ENCODE measurements at places on chromosomes 6 and 20.

DNA sequence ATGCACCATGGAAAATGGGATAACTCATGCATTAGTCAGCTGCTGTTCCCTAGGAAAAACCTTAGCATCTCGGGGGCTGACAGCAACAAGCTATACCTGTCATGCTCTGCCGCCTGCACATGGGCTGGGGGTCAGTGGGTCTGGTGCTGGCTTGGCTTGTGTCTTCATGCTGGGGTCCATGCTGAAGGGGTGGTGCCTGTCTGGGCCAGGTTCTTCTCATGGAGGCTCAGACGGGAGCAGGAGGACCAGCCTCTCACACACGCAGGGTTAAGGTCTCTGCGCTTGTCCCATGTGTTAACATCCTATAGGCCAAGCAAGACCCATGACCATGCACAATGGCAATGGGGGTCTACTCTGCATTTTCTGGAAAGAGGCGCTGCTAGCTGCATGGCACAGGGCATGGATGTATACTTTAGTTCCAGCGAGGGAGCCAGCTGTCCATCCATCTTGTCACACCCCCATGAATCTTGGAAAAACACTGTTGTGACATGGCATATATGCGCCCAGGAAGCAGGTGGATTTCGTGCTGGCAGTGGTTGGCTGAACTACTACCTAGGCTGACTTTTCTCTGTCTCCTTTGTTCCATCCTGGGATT, 24.6 kb upstream of the CST3 start:
- DNase-seq: no peak

GRCh38 chr6:114158411-114158810, 184.4 kb downstream of the HS3ST5 start:
- DNase-seq: no peak

DNA sequence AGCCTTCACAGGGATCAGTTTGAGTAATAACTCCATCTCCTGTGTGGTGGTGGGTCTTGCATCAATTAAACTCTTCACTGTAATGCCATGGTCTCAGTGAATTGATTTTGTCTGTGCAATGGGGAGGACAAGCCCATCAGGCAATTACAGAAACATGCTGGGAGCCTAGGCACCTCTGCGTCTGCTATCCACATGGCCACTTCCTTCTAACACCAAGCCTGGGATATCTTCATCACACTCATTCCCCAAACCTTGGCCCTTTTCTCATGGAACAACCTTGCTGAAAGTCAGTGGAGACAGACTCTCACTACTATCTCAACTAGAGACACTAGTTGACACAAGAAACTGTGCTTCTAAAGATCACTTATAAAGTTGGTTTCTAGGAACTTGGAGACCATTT, 210.1 kb upstream of the SHLD1 start:
- no peak for DNase-seq

GRCh38 chr20:20452254-20452676, 84.4 kb downstream of the INSM1 start:
- DNase-seq: peak; percentile 8

GRCh38 chr6:32529697-32530430, at the start of gene HLA-DRB5:
HLA-DRB5 (minus strand) TSS chr6:32530287; CDS start chr6:32530224, 63 bp downstream.
- no peak for DNase-seq

DNA sequence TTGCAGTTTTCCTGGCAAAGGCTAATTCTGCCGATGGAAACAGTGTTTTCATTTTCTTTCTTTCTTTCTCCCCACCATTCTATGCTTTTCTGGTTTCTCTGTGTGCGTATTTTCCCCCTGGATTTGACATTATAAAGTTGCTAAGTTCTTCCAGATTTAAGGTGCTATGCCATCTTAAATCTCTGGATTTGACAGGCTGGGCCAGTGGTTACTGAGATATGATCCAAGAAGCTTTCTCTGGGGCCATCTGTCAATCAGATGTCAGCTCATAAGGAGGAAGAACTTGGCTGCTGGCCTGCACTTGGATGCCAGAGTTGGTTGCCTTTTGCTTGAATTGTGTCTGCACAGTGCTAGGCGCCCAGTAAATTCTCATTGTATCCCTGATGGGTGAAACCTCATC, 39.7 kb downstream of the SLC2A10 start:
- no peak for DNase-seq

DNA sequence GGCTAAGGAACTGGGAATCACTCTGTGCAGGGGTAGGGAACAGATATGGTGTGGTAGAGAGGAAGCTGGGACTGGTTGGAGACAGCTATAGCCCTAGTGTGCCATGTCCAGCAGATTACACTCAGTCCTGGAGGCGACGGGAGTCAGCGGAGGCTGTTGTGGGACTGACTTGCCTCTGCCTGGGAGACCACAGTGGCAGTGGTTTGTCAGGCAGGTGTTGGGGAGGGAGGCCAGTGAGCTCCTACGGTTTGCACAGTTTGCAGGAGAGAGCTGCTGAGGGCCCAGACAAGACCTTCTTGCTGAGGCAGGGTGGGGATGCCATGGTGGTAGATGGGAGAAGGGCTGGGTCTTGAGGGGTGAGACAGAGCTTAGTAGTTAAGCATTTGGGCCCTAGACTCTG, 4.9 kb downstream of the PLCG1 start:
- DNase-seq: no peak

GRCh38 chr6:80438772-80439171, 332.3 kb downstream of the BCKDHB start:
- DNase-seq: no peak

DNA sequence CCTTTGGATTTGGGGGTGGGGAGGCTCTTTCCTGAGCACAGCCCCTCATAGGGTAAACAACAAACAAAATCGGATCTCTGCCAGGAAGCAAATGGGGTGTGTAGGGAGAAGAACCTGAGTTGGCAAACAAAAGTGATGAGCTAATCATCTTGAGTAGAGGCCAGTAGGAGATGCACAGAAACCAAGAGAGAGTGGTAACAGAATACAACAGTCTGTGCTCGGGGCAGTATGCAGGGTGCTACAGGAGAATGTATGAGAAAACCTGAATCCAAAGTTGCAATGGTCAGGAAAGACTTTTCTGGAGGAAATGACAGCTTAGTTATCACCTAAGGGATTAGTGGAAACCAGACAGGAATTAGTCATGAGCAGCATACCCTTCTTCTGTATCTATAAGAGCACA, 177.8 kb downstream of the CDKAL1 start:
- DNase-seq: no peak

- peak; percentile 1 for DNase-seq
Measured at GRCh38 chr6:135675862-135676261, 175.6 kb upstream of the PDE7B start.

DNA sequence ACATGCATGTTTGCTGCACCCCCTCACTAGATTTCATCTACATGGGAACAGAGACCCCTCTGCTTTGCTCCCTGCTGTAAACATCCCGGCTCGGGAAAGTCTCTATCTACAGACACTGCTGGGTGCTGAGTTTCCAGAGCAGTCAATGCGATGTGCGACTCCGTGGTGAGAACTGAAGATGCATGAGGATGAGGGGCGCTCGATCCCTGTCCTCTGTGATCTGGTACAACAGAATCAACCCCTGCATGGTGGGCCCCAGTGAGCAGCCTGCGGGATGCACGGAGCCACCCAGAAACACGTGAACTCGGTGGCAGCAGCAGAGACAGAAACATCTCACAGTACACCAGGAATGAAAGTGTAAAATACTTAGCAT, 83.1 kb downstream of the THBS2 start:
- no peak for DNase-seq

GRCh38 chr20:38212806-38213606, 47.5 kb downstream of the KIAA1755 start:
- DNase-seq: no peak

DNA sequence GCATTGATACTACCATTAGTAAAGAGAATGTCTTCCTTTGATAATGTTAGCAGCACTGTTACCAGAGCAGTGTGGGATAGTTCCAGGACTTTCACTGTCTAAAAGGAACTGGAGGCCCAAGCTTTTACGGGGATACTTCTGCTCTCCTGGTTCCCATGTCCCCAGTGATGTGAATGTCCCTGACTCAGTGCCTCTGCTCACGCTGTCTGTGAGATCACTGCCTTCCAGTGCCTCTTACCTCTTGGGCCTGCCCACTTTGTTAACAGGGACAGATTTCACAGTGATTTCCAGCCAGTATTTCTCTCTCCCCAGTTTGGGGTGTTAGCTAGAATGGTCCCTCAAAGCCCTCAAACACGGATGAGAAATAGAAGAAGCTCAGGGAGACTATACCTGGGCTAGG, 14.4 kb downstream of the PTPRA start:
- DNase-seq: no peak

- DNase-seq: no peak
Measured at GRCh38 chr20:43571310-43571709, 12.5 kb downstream of the SGK2 start.

GRCh38 chr20:53598140-53599043, 4.8 kb upstream of the ZNF217 start:
- no peak for DNase-seq

DNA sequence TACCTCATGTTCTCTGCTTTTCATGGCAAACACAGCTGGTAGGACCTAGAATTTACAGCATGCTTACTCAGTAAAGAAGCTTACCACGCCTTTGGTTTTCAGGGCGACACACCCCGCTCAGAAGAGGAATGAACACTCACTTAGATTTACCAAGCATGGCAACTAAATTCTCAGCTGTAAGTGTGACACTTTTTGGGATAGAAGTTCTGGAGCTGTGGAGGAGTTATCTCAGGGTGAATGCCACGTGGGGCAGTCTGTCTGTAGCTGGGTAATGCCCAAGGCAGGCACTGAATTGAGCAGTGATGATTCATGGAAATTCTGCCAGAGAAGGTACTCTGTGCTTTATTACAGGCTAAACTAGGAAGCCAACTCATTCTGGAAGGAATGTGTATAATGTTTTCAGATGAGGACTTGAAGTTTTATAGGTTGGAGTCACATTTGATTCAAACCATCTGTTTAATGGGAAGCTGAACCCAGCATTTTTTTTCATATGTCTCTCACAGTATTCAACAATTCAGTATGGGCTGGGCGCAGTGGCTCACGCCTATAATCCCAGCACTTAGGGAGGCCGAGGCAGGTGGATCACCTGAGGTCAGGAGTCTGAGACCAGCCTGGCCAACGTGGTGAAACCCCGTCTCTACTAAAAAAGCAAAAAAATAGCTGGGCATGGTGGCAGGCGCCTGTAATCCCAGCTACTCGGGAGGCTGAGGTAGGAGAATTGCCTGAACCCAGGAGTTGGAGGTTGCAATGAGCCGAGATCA, 3.5 kb upstream of the PRIM2 start:
- no peak for DNase-seq

DNA sequence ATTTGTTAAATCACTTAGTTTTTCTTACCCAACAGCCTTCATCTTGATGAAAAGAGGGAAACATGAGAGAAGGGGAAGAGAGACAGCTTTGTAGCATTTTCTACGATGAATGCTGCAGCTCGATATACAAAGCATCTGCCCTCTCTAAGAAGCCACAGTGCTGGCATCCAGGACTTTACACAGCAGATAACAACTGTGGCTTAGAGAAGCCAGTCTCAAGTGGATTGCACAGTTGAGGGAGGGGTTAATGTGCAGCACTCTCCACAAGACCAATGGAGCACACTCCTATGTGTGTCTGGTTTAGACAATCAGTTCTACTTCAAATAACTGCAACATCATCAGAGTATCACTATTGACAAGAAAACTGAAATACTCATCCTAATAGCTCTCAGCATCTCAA, 5.8 kb downstream of the C6orf120 start:
- DNase-seq: no peak

DNA sequence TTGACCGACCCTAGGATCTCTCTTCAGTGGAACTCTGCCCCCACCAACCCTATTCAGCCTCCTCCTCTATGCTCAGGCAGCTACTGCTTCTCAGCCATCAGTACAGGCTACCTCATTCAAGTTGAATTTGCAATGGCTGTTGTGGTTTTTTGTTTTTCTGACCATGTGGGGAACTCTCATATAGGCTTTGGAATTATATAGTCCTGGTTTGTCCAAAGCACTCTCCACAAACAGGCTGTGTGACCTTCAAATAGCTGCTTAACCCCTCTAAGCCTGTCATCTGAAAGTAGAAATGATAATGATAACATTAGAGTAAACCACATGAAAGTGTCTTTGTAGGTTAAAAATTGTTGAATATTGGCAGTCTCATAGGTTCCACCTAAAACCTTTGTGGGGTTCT, 80.3 kb downstream of the UNC5CL start:
- no peak for DNase-seq

DNA sequence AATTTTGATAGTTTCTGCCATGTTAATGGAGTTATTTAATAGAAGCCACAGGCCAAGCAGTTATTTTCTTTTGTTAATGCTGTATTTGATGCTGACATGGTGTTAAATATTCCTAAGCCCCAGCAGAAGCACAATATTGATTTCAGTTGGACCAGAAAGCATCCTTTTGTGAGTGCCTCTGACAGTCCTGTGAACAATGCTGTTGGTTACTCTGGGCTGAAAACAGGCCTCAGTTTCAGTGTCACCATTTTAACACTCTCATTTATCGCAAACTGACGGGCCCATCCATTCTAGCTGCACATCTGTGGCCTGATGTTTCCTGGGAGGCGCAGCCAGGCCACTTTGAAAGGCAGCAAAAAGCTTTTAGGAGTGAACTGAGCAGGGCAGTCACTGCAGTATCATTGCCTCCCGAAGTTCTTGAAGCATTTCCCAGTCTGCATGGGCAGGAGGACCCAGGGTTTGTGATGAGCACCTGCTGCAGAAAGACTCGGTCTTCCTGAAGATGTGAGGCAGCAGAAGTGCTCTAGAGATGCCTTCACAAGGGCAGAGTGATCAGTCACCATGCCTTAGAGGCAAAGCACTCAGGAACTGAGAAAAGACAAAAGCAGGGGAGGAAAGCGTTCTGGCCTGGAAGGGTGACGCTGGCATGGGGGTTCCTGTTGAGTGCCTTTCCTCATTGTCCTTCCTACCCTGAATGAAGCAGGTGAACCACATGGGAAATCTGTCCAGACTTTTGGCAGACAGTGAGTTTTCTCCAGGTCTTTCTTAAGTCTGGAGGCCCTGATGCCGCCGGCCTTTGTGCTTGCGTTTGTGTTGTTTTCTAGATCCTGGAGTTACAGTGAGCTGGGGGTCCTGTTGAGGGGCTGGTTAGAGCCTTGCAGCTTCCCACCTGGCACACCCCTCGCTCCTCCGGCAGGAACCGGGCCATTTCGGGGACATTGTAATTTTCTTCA, 74.0 kb downstream of the ZDHHC14 start:
- no peak for DNase-seq

DNA sequence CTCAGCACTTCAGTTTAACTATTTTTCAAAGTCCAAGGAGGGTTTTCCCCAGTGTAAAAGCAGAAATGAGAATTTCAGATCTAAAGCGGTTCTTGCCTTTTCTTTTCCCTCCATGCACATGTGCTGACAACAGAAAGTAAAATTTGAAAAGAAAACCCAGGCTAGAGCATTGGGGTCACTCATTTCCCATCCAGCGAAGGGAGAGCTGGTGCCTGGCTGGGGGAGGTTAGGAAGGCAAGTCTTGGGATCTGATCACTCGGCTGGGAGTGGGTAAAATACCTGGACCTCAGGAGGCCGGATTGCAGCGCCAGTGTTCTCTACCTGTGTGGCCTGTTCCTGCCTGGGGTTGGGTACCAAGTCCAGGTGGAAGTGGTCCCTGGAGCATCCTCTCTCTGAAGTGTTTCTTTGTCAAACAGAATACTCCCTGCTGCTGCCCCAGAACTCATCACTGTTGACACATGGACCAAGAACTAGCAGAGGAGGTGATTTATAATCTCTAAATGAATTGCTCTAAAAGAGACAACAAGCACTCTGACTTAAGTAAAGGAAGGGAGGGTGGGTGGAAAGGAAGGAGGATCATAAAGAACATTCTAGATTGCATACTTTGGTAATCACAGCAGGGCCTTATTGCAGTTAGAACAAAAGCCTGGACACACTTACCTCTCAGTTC, 136.0 kb downstream of the MTHFD1L start:
- DNase-seq: no peak

All from stimulated activated CD8-positive, alpha-beta memory T cell treated with anti-CD3 and anti-CD28 coated beads, Interleukin-7, amount 100 ng/mL, for 1 hour (primary cell).